D721Med (cell line): ENCODE measurements at places on chromosomes 6 and 20.

GRCh38 chr6:170117111-170117972, 173.5 kb downstream of the DLL1 start:
- DNase-seq, result no peak

GRCh38 chr6:132054525-132054924, 103.4 kb upstream of the CCN2 start:
- DNase-seq, result no peak

- DNase-seq, result no peak
Measured at GRCh38 chr20:58131151-58131550, 97.3 kb downstream of the ANKRD60 start.

GRCh38 chr6:70547313-70547712, 19.4 kb upstream of the SDHAF4 start:
- no peak for DNase-seq
